ENCODE measurements at places on chromosomes 1 and 21.

- DNase-seq, result no peak
Observed at GRCh38 chr1:22224091-22224490, 81.2 kb upstream of the WNT4 start.

GRCh38 chr1:115056395-115056798 lies 26.8 kb downstream of the TSHB start:
- DNase-seq, result peak; percentile 86

- DNase-seq, result no peak
Observed at GRCh38 chr21:36246080-36246631, 73.8 kb upstream of the MORC3 start.

DNA sequence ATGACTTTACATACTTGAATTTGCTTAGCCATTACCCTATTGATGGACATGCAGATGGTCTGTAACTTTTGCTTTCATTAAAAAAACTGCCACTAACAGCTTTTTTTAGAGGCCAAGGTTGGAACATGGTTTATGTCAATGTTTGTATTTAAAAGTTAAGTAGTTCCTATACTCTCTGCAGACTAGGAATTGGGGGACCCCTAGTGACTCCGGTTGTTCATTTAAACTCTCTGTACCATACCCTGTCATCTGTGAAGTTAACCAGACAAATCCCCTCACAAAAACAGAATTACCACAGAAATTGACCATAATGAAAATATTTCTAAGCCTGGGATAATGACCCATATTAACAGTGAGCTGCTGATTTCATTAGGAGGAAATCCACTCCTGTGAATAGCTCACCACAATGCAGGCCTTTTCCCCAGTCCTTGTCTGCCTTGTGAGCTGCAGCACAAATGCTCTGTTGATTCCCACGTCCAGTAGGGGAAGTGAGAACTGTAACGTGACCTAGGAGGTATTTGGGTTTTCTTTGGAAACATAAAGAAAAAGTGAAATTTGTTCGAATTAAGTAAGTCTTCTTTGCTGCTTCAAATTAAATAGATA lies 30.2 kb upstream of the CD101 start:
- DNase-seq, result no peak

GRCh38 chr21:33945652-33946270 lies 30.2 kb upstream of the ATP5PO start:
- no peak for DNase-seq

- no peak for DNase-seq
Observed at GRCh38 chr21:36509973-36510664, 30.2 kb upstream of the CLDN14 start.

DNA sequence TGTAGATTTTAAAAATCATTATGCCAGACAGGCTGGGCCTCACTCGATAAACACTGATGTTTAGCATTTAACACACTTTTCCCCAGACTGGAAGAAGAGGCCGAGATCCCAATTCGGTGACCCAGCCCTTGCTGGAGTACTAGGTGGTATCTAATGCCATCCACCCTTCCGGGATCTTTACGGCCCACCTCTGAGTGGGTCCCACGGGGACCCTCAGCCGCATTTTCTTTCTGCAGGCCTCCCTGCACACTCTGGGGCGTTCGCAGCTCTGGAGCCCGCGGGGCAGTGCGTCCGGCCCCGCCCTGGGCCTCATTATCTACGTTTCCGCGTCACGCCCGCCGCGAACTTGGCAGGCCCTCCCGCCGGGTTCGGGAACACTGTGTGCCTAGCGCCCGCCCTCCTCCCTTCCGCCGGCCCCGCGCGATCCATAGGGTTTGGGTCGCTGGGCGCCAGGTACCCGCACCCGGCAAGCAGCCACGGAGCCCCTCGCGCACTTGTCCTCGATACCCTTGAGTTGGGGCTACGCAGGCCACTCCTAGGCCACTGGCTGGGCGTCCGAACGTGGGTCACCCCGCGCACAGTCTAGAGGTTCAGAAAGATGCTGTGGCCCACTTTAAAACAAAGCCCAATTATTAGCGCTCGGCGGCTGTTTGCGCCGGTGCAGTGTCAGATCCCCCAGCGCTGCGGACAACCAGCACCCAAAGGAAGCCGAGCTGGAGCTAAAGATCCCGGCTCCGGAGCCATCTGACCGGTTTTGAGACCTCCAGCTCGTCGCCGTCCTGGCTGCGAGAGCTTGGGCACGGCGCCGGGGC lies 950 bp upstream of the EVA1C start:
- peak; percentile 64 for DNase-seq

GRCh38 chr1:234782791-234783190 lies 172.8 kb upstream of the IRF2BP2 start:
- DNase-seq, result no peak

DNA sequence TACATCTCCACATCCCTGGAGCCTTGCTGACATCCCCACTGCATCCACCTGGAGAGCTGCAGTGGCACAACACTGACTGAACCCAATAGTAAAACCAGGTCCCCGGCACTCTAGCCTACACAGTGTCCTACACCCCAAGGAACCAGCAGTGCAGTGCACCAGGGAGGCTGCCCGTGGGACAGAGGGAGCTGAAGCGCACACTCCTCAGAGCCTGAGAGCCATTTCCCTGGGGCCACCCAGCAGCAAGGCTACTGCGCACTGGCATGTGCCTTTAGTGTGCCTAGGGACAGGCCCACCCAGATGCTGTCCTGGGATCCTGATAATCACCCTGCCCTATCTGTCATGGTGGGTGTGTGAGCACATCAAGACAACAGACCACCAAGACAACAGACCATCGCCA lies 31.9 kb downstream of the NSL1 start:
- no peak for DNase-seq

DNA sequence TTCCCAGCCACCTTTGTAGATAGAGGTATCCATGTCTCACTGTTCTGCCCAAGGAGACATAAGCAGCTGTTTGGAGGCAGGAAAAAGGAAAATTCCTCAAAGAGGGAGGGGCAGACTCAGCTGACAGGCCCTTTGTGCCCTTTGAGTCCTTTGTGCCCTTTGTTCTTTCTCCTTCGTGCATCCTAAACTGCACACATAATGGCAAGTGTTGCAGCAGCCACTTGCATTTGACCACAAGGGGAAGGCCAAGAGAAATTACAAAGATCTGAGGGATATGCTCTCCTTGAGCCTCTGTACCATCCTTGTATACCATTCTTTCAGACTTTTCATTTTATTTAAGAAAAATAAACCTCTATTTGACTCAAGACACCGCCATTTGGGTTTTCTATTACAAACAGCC lies 71.8 kb upstream of the PKN2 start:
- no peak for DNase-seq

GRCh38 chr1:41102653-41103052 lies 81.1 kb upstream of the SLFNL1 start:
- DNase-seq, result peak; percentile 21

- DNase-seq, result no peak
Observed at GRCh38 chr1:112852934-112853333, 103.1 kb downstream of the SLC16A1 start.

DNA sequence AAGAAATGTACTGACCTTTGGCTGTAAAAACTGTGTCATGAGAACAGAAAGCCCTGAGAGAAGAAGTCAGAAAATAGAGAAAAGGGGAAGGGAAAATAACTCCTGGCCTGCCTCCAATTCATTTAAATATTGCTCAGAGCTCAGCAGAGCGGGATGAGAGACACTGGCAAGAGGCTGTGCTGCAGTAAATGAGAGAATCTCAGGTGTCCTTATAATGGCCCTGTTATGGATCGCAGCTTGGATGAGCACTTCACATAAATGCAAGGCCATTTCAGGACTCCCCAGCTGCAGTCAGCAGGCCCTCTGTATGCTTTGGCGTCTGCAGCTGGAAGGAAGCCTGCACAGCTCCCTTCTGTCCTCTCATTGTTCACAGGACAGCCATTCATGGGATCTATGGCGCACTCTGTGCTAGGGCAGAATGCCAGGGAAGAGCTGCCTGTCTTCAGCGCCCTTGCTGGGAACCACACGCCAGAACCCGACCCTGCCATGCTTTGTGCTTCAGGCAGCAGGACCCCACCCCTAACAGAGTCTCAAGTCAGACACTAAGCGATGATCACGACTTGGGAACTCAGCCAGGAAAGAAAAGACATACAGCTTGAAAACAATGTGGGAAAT lies 20.7 kb upstream of the ABCB10 start:
- DNase-seq, result peak; percentile 12

GRCh38 chr21:31711326-31711725 lies 20.6 kb downstream of the SCAF4 start:
- DNase-seq, result no peak

DNA sequence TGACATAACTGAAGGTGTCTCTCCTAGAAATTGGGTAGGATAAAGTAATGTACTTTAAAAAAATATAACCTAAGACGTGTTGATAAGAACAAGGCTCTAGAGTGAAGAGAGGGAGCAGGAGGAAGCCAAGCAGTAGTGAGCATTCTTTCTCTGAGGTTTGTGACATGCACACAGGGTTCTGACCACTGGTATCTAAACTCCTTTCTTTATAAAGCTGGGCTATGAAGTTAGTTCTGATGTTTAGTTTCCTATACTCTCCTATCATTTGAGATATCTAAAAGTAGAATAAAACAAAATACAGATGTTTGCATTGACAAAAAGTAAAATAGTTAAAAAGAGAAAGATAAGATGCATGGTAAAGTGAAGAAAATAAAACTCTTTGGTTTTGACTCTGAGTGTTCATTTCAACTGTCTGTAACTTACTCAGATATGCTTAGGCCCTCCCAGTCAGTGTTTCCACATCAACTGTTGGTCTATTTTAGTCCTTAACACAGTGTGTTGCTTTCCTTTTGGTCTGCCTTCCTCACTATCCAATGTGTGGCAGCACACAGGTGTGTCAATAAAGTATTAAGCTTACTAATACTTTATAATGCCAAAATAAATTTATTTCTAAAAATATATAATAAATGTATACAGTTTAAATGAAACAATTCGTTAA lies 543.5 kb downstream of the PTPRC start:
- DNase-seq, result no peak

GRCh38 chr1:27528818-27529703 lies 39.1 kb upstream of the WASF2 start:
- DNase-seq, result peak; percentile 78

DNA sequence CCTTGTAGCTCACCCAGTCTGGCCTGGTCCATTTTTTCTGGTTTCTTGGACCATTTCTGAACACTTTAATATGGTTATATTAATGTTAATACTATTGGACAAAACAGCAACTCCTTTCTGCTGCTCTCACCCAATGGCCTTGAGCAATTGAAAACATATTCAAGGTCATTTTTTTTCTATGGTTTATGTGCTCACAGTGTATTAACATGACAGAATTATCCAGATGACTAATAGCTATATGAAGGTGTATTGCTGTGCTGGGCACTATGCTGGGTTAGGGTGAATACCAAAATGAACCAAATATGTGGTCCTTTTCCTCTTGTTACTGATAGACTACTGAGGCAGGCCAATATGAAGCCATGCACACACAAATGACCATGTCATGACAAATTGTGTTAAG lies 591.6 kb upstream of the PLXNA2 start:
- DNase-seq, result no peak

DNA sequence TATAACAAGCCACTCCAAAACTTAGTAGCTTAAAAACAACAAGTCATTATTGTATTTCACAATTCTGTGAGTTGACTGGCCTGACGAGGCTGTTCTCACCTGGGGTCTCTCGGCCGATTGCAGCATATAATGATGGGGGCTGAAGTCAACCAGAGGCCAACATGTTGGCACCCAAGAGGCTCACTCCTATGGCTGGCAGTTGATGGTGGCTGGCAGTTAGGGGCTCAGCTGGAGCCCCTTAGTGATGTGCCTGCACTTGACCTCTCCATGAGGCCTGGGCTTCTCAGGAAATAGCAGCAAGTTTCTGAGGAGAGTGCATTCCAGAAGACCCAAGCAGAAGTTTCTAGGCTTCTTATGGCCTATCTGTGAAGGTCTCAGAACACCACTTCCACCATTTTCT lies 459.4 kb downstream of the NPHP4 start:
- no peak for DNase-seq

- no peak for DNase-seq
Observed at GRCh38 chr1:244283772-244284171, 167.9 kb downstream of the ADSS2 start.

GRCh38 chr1:160377585-160378206 lies 10.8 kb downstream of the NHLH1 start:
- DNase-seq, result peak; percentile 62

GRCh38 chr21:34897828-34898227 lies 151.3 kb downstream of the RUNX1 start:
- no peak for DNase-seq

GRCh38 chr1:168187177-168187576 lies 8.4 kb downstream of the TIPRL start:
- DNase-seq, result no peak

- no peak for DNase-seq
Observed at GRCh38 chr21:28277324-28277723, 715.4 kb downstream of the LTN1 start.

DNA sequence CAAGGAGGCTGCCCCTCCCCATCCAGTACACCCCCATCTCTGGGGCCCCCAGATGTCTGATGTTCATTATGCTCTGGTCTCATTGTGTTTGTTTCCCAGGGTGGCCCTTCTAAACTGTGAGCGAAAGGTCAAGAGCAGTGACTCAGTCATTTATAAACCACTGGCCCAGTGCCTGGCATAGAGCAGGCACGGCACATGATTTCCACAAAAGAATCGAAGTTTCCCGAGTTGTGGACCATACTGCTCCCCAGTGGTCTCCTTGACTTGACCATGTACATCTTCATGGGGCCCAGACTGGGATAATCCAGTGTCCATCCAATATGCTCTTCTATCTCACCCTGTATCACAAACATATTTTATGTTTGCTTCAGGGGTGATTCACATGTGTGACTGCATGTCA lies 153.3 kb downstream of the NR5A2 start:
- peak; percentile 63 for DNase-seq

Data from AG10803 (cell line).